ENCODE measurements at places on chromosomes 11 and 22.

DNA sequence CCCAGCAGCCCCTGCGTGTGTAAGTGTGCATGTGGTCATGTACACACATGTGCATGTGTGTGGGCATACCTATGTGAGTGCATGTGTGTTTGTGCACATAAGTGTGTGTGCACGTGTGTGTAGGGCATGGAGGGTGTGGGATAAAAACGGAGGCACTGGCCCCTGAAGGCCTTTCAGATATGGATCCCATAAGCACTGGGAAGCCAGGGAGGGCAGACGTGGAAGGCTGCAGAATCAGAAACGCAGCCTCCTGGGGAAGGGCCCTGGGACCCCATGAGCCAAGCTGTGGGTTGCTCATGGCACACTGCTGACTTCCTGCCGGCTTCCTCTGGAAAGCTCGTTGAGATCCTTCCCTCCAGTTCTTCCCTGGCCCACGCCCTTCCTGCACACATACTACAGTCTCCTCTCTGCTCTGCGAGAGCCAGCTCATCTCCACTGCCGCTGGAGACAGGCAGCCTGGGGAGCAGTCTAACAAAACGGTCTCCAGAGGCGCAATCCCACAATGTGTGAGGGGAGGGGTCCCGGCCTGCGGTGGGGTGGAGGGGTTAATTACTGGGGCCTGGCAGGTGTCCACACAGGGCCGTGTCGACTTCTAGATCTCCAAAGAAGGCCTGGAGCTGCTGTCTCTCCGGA is 435.2 kb upstream of the B3GAT1 start:
- DNase-seq, result no peak

DNA sequence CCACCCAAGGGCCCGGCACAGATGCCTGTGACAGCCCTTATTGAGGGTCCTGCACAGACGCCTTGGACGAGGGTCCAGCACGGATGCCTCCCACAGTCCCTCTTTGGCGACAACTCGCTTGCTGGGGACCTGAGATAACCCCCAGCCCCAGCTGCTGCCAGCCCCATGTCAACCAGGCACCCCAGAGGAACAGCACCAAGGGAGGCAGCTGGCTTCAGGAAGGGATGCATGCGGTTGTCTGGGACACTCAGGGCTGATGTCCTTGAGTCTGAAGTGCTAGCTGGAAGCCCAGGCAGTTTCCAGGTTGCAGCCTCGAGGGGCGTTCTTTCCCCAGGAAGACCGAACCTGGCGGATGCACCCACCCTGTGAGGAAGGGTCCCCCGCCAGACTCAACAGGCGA is 33.8 kb downstream of the MOB2 start:
- DNase-seq, result no peak

- DNase-seq, result no peak
These were observed 6.9 kb upstream of the NRXN2 start for GRCh38 chr11:64729851-64730382.

DNA sequence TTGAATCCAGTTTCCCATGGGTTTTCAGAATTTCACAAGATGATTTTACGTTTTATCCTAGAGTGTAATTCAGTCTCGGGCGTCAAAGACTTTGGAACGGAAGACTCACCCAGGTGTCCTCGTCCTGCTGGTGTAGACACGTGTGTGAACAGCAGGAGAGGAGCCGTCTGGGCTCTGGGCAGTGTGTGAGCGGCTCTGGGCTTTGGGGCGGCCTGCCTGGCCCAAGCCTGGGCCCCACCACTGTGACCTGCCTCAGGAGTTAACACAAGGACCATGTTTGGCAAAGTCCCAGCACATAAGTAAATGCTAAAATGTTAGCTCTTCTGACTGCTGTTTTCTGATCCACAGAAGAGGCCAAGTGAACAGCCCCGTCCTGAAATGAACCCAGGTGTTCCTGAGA is 1093.3 kb downstream of the BRD1 start:
- DNase-seq, result no peak

DNA sequence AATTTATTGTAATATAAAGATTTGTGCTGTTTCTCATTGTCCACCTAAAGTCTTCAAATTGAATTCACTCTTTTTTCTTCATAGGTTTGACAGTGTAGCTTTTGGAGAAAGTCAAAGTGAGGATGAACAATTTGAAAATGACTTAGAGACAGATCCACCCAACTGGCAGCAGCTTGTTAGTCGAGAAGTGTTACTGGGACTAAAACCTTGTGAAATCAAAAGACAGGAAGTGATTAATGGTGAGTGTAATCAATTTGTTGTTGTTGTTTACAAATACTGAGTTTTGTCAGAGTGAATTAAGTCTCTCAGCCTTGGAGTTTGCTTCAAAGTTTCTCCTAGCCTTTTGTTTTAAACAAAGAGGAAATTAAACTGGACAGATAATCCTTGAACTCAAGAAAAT is 53.6 kb upstream of the GRIK4 start:
- DNase-seq, result no peak

DNA sequence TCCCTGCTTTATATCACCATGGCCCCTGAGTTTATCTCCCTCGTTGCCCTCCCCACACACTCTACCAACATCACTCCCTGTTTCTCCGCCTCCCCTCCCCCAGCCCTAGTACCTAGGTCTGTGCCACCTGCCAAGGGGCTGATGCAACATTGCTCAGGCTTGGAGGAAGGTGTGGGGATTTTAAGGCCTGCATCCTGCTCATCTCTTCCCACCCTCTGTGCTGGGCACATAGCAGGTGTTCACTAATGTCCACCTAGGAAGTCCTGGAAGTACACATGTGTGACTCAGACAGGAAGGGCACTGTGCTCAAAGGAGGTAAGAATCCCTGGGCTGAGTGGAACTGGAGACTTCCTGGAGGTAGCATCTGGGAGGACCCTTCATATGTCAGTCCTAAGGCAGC is 37.0 kb downstream of the PDE2A start:
- no peak for DNase-seq

- no peak for DNase-seq
These were observed 44.9 kb downstream of the EXT2 start for GRCh38 chr11:44140372-44140771.

GRCh38 chr11:34145847-34146381 is 40.5 kb downstream of the NAT10 start:
- DNase-seq, result no peak

DNA sequence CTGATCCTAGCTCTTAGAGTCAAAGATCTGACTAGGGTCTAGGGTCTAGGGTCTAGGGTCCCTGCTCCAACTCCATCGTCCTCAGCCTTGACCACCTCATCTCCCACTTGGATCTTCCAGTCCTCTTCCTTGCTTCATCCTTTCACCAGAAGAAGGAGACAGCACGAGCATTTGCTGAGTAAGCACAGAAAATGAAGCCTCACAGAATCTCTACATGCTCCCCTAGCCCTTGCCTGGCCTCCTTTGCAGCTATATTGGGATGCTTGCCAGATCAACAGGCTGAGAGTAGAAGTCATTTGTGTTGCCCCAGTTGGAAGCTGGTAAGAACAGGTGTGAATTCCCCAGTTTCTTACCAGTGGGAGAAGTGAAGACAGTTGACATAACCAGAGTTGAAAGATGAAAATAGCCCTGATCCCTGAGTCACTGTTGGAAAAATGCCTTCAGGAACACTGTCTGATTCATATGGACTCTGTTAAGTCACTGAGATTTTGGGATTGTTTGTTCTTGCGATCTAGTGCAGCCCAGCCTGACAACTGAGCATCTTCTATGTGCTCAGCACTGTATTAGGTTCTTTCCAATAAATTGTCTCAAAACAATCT is 552.5 kb downstream of the INSC start:
- DNase-seq, result no peak

DNA sequence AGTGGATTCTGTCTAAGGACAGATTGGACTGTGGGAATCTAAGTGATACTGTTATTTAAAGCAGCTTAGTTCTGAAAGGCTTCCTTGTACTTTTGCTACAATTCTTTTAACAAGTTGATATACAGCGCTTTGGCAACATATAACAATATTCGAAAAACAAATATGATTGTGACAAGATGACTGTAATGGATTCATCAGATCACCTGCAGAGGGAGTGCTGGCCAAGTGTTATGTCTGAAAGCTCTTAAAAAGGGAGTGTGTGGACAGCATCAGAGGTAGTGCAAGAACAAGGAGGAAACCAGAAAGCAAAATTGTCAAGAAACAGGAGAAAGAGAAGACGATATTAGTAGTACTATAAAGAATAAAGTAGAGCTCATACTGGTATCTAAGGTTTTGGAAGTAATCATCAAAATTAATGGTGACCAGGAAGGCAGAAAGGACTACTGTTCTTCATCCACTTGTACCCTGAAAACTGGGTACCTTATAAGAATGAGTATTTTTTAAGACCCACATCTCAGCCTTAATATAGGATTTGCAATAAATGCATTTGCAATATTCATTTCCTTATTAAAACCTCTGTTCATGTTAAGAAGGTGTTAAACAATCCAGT is 1112.0 kb upstream of the CCDC90B start:
- no peak for DNase-seq

DNA sequence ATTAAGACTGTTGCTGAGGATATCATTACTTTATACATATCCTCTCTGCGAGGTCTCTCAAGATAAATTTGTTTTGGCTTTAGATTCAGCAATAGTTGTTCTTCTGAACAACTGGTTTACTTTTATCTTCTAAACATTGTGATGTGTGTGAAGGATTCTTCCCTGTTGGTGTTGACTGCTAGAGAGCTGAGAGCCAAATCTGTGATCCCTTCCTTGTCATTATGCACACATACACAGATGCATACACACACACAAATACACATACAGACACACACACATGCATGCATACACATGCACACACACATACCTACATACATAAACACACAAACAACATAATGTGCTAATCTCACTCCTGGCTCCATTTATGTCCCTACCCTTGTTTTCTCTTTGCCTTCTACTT is 137.0 kb downstream of the SNX19 start:
- no peak for DNase-seq

GRCh38 chr11:68890490-68891231 is 13.0 kb downstream of the MRPL21 start:
- no peak for DNase-seq

GRCh38 chr22:30036656-30037055 is 43.6 kb upstream of the HORMAD2 start:
- DNase-seq, result no peak

- DNase-seq, result no peak
These were observed 651 bp downstream of the CTSF start for GRCh38 chr11:66567787-66568123.

DNA sequence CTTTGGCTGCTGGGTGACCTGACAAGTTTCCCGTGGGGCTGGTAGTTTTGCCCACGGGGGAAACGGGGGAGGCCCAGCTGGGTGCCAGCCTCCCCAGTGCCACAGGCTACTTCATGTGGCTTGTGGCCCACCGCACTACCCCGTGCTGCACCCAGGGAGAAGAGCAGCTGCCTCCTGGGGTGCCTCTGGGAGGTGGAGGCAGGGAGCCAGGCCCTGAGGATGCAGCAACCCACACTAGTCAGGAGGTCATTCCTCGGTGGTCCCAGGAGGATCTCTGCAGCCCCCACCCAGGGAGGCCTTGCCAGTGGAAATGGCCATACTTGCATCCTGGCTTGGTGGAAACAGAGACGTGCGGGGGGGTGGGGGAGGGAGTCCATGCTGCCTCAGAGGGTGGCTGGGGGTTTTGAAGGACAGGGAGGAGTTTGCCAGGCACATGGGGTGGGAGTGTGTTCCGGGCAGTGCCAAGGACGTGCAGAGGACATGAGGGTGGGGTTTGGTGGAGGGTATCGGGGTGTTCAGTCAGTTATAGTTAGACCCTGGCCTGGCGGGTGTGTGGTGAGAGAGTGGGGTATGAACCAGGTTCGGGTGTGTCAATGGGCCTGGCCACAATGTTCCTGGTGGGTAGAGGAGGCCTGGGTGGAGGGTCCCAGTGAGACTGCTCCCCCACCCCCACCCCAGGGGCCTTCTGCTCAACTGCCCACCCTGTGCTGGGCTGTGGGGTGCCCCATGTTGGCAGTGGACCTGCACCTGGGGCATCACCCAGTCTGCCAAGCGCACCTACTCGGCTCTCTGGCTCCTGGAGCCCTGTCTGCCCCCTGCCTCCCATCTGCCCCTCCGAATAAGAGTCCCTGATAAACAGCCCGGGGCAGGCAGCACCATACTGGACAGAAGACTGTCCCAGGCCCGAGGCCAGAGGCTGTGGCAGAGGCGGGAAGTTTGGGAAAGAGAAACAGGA is 3.8 kb downstream of the PIM3 start:
- DNase-seq, result peak; percentile 31

- no peak for DNase-seq
These were observed 88.6 kb downstream of the ETS1 start for GRCh38 chr11:128498721-128499245.

DNA sequence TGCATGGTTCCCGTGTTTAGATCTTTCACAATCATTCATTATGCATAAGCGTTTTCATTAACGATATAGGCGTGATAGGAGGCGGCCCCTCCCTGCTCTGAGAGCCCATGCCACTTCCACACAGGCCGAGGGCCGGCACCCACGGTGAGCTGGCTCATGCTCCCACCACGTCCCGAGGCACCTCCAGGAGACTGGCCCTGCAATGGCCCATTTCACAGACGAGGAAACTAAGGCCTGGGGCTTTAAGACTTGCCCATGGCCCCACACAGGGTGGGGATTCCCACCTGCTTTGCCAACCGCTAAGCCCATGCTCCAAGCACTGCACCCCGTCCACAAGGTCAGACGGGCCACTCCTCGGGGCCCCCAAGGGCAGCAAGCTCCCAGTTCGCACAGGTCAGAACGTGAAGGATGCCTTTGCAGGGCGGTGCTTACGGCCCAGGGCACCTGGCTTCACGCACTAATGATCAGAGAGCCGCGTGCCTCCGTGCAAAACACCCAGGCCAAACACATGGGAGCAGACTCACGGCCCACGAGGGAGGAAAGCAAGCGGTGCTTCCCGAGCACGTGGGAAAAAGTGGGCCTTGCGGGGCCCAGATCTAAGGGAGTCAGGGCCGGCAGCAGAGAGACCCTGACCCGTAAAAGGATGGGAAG is 8.3 kb downstream of the OSBPL5 start:
- no peak for DNase-seq

GRCh38 chr11:109422870-109423465 is 978 bp downstream of the C11orf87 start:
- DNase-seq, result no peak

- no peak for DNase-seq
These were observed 27.1 kb downstream of the HPS5 start for GRCh38 chr11:18294862-18295261.

DNA sequence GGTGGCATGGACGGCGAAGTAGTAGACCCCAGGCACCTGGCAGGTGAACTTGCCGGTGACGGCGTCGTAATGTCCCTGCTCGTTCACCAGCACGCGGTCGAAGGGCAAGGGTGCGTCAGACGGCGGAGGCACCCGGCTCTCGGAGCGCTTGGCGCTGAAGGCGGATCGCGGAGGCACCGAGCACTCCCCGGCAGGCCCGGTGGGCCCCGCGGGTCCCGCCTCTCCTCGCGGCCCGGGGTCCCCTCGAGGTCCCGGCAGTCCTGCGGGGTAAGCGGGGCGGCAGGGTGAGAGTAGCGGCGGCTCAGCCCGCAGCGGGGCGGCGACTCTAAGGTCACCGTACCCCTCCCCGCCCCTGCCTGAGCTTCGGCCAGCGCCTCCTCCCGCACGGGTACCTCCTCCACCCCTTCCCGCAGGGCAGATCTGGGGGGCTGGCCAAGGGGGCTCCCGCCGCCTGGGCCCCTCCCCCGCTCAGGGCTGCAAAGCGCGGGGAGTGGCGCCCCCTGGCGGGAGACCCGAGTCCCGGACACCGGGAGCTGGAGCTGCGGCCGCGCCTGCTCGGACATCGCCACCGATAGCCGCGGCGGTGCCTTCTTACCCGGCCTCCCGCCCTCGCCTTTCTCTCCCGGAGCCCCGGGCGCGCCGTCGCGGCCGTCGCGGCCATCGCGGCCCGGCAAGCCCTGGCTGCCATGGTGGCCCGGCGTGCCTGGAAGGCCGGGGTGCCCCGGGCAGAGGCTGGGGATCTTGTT is 921 bp downstream of the C1QTNF5 start:
- no peak for DNase-seq
